Nucleus accumbens (tissue), 56 donors: ENCODE measurements at places on chromosomes 4 and X.

- no peak for DNase-seq
Observed at GRCh38 chr4:82362565-82362964, 11.2 kb downstream of the HNRNPD start.

GRCh38 chr4:19711871-19712270, 539.8 kb upstream of the SLIT2 start:
- DNase-seq = no peak

GRCh38 chr4:80336582-80336981, 1.1 kb downstream of the CFAP299 start:
- peak; percentile 1 for DNase-seq

GRCh38 chr4:83272900-83273299, 11.7 kb downstream of the COQ2 start:
- DNase-seq = no peak

GRCh38 chr4:78592088-78592783, 40.7 kb downstream of the ANXA3 start:
- DNase-seq = no peak

GRCh38 chr4:1381944-1382541, 24.2 kb downstream of the NKX1-1 start:
- DNase-seq = no peak

- DNase-seq = no peak
Observed at GRCh38 chrX:3094261-3094660, 53.0 kb downstream of the ARSF start.

- DNase-seq = no peak
Observed at GRCh38 chr4:86608757-86609375, 14.8 kb downstream of the PTPN13 start.
